Stimulated activated CD8-positive, alpha-beta memory T cell treated with anti-CD3 and anti-CD28 coated beads, Interleukin-7, amount 100 ng/mL, for 1 hour (primary cell): ENCODE measurements at places on chromosomes 12 and 14.

DNA sequence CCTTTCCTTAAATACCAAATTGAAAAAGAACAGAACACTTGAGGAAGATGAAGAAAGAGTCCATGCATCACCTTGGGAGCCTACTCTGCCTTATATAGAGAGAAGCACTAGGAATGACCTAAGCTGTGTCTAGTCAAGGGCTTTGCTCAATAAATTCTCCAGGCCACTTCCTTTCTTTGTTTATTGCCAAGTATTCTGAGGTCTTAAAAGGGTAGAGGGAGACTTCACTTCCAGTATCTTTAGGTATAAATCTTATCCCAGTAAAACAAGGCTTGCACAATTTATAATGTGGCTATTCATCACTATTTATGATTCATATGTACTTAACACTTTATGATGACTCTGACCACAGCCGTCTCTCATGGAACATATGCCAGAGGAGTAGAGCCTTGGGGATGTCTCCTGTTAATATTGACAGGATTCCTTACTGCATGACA is 85.1 kb upstream of the ARHGAP5 start:
- no peak for DNase-seq

GRCh38 chr12:120115066-120115465 is 1.5 kb downstream of the RAB35 start:
- no peak for DNase-seq

DNA sequence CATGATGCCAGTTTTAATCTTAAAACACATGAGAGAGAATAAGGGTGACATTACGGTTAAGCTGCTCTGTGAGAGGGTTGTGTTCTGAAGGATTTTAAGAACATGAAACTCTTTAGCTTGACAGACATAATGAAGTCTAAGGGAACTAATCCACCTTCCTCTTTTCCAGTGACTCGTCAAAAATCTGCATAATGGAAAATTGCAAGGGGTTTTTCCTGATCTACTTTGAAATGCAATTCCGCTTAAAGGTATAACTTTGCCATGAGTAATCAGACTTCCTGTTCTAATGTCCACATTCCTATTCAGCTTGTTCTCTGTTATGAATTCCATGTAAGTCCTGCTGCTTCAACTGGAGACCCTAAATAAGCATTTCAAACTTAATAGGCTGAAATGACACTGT is at the start of gene ZNF705A:
Gene ZNF705A (plus strand): TSS at position 171 of the 400 bp plus-strand sequence. CDS start 15,611 bp downstream, outside the sequence.
- no peak for DNase-seq

DNA sequence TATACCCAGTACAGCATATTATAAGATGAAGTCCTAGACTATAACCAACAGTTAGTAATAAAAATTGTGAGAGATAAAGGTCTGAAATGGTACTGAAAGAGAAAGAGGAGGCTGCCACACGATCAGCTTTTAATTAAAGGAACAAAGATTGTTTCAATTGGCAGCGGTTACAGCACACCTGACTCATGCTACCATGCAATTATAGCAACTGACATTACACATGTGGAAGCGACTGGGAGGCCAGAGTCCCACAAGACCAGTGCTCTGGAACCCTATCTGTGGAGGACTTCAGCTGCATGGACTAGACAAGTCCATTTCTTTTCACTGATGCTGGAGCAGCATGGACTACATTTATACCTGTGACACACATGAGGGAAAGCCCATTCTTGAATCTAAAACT is 55.2 kb downstream of the SEL1L start:
- DNase-seq, result no peak

- no peak for DNase-seq
Observed at GRCh38 chr14:30468354-30468753, 90.6 kb upstream of the G2E3 start.

DNA sequence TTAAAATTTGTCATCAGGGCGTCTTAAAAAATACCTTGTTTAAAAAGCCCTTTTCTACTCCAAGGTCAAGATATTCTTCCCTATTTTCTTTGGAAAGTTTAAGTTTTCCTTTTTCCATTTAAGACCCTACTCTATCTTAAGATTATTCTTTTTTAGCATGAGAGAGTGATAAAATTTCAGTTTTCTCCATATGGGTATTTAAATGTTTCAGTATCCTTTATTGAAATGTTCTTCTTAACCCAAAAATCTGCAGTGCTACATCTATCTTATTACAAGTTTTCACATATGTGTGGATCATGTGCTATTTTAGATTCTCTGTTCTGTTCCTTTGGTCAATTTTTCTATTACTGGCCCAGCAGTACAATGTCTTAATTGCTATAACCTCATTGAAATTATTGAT is 202.2 kb downstream of the TTC6 start:
- DNase-seq, result no peak

DNA sequence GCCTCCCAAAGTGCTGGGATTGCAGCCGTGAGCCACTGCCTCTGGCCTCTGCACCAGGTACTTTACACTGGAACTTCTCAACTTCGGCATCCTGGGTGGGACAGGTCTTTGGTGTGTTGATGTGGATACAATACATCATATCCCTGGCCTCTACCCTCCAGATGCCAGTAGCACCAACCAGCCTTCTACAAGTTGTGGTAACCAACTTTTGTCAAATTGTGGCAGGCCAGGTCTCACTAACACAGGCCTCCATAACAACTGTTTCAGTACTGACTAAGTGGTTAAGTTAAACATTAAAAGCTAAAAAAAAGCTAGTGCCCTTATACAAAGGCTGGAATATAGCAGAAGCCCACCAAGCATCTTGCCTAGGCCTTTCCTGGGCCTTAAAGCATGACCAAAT is 232.9 kb downstream of the PCNX1 start:
- DNase-seq, result no peak

- no peak for DNase-seq
Observed at GRCh38 chr14:96852823-96853422, 55.7 kb downstream of the VRK1 start.

- DNase-seq, result no peak
Observed at GRCh38 chr12:22034709-22035506, 11.1 kb upstream of the CMAS start.

- no peak for DNase-seq
Observed at GRCh38 chr14:24370748-24371147, 2.8 kb downstream of the NFATC4 start.

- DNase-seq, result no peak
Observed at GRCh38 chr14:61569812-61570548, 125.3 kb upstream of the HIF1A start.

DNA sequence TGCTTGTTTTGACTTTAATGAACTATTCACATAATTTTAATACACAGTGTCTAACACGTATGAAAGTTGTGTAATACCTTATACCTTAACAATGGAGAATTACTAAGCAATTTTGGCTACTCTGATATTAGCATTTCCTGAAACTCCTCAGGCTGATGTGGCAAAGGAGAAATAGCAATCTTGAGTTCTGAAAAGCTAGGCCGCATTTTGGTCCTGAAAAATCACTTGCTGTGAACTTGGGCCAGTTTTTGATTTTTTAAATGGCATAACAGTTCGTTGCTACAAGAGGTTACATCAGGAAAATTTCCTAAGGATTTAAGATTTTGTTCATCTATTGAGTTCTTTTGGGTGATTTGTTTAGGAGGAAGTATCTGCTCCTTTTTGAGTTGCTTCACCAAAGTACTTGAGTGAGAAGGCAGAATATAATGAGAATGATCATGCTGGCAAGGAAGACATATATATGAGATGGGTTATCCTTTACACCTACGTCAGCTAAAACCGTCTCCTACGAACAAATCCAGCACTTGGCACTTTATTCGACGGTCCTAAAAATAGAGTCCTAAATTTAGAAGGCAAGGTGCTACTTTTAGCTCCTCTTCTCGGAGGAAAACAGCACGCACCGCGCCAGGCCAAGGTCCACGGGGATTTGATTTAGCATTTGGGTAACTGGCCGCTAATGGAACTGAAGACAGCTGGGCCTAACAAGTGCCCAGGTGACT is 32.2 kb downstream of the MIA2 start:
- no peak for DNase-seq

- no peak for DNase-seq
Observed at GRCh38 chr12:12646483-12647072, 34.9 kb downstream of the CREBL2 start.

- no peak for DNase-seq
Observed at GRCh38 chr14:64954491-64955240, 12.1 kb upstream of the GPX2 start.

DNA sequence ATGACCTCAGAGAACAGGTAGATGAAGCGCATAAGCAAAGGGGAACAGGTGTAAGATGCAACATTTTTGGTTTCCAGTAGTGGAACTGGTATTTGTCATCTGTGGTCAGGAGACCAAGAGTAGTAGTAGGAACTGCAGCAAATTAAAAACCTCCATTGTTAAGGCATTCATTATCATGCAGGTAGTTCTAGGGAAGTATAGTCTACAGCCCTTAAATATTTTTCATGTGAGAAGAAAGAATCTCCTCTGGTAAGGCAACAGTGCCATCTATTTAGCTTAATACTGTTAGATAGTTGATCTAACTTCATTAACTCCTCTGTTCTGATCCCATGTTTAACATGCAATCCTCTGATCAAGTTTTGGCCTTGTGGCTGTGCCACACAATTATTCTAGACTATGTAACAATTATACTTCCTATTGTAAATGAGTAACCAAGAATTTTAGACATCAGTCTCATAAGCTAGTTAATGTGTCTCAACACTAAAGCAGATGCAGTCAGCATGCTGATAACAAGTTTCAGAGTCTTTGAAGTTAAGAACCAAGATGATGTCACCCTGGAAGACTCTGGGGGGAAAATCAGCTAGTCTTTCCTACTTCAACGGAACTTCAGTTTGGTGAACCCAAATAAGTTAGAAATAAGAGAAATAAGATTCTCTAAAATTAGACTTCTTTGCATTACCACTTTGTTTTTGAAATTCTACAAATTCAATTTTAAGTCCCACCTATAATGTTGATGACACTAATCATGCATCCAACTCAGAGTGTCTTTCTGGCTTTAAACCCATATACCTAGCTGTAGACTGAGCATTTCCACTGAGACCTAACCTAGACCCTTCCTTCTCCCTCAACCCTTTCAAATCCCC is 70.9 kb downstream of the STXBP6 start:
- DNase-seq, result no peak

- DNase-seq, result no peak
Observed at GRCh38 chr12:7042842-7043241, 17.7 kb upstream of the C1S start.
